Type B pancreatic cell (in vitro differentiated cells): ENCODE measurements at places on chromosomes 11 and 22. TPM values are rescaled to one million over a fixed set of nuclear protein-coding genes. Genes with fewer than 3 reads are reported as not detected.

- no peak for DNase-seq
These were observed 42.7 kb downstream of the PARVA start for GRCh38 chr11:12420040-12420439.

DNA sequence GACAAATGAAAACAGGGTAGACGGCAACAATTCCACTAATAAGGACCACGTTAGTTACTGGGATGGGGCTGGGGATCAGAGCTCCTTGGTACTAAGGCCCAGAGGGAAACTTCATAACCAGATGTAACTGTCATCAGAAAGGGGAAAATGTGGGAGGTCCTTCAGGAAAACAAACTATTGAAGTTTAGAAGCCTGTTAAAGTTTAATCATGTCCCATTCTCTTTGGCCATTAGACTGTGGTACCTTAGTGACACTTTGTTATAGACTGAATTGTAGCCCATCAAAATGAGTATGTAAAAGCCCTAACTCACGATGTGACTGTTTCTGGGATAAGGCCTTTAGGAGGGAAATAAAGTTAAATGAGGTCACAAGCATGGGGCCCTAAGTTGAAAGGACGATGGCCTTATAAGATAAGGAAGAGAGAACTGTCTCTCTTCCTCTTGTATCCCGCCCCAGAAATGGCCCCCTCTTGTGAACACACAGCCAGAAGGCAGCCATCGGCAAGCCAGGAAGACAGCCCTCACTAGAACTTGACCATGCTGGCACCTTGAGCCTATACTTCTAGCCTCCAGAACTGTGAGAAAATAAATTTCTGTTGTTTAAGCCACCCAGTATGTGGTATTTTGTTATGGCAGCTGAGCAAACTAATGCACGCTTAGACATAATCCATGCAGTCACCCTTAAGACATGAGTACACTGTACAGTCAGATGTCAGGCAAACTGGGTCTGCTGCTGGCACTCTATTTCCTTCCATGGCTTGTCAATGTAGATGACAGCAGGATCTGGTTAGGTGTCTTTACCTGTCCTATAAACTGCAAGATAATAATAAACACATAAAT, 26.9 kb upstream of the USP47 start:
- DNase-seq: no peak

Gene APOL5
- total RNA-seq: not detected in 2 replicates

DNA sequence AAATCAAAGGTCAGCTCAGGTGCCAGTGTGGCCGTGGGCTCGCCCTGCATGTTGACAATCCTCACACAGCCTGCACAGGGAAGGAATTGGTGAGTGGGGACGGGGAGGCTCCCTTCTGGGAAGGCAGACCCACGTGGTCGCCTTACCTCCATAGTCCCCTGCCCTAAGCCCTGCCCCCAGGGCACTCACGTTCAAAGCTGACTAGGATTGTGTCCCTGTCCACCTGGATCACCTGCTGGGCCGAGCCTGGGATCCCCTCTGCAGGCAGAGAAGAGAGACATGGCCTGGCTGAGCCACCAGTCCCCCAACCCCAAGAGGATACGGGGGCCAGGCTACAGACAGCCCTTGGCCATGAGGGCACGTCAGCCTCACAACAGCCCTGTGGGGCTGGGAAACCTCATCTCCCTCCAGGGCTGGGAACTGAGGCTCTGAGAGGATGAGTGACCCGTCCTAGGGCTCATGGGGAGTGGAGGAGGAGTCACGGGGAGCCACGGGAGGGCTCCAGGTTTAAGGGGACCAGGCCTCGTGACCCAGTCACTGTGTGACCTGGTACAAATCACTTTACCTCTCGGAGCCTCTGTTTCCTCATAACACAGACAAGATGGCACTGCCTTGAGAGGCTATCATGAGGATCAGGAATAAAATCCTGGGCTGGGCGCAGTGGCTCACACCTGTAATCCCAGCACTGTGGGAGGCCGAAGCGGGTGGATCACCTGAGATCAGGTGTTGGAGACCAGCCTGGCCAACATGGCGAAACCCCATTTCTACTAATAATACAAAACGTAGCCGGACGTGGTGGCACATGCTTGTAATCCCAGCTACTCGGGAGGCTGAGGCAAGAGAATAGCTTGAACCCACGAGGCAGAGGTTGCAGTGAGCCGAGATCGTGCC, 12.1 kb upstream of the SF1 start:
- DNase-seq: no peak

GRCh38 chr11:70078095-70078780, at the start of gene ANO1:
TSS of gene ANO1 (plus strand) at chr11:70078317. CDS start at chr11:70078607, 290 bp downstream.
- no peak for DNase-seq

DNA sequence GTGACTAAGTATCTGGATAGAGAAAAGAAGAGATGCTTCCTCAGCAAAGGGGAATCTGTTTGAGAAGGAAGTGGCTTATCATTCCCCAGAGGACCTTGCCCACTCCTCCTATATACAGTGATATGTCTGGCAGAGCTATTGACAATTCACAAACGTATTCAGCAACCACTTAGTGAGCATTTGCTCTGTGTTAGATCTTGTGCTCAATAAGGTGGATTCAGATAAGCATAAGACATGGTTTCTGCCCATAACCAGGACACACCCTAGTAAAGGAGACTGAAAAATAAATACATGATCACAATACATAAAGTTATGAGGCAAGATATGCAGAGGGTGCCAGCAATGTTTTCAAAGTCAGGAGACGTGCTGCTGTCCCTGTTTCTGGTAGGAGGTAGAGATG, 1.4 kb downstream of the TMEM9B start:
- DNase-seq: no peak

- DNase-seq: no peak
These were observed 7.0 kb downstream of the UCP3 start for GRCh38 chr11:74001822-74002286.

GRCh38 chr11:106957030-106957482, 61.2 kb downstream of the GUCY1A2 start:
- no peak for DNase-seq

GRCh38 chr11:68677432-68677831, 6.9 kb upstream of the GAL start:
- DNase-seq: no peak

Gene C22orf31
- 0.63 TPM in 1 of 2 replicates, not detected in the other for total RNA-seq

GRCh38 chr11:113715882-113716625, 9.9 kb upstream of the TMPRSS5 start:
- no peak for DNase-seq

Gene APOBEC3B
- total RNA-seq: 6.7 and 7.1 TPM in 2 replicates

GRCh38 chr11:54930930-54931329, 224.3 kb downstream of the OR4A5 start:
- no peak for DNase-seq

Gene TSKU
- total RNA-seq: 32.8 and 36.7 TPM in 2 replicates

DNA sequence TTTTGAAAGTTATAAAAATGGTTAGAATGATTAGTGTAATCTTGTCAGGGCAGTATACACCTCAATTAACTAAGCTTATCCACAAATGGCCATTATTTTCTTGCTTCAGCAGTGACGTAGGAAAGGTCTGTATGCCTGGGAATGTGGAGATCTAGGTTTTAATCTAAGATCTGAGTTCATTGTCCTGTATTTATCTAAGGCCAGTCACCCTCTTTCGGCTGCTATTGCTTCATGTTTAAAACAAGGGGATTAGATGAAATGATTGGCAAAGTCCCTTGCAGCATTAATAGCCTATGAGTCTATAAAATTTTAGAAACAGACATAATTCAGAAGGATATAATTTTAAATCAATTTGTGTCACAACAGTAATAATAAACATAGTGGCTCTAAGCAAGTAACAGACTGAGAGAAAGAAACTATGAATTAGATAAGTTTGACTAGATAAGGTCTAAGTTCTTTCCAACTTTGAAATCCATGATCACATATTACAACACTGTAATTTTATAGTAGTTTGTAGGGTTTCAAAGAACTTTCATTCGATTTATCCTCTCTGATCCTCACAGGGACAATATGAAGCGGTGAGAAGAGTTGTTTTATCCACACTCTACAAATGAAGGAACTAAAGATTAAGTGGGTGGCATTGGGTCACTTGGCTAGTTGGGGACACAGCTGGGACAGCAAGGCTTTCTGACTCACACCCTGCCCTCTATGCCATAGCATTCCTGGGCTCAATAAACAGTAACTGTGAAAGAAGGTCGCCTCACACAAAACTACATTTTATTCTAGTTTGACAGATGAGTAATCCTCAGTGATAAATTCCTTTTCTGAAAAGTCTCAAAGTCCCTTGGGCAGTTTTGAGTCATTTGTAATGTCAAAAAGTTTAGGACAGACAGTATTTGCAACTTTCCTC, 60.6 kb upstream of the RDX start:
- DNase-seq: no peak

DNA sequence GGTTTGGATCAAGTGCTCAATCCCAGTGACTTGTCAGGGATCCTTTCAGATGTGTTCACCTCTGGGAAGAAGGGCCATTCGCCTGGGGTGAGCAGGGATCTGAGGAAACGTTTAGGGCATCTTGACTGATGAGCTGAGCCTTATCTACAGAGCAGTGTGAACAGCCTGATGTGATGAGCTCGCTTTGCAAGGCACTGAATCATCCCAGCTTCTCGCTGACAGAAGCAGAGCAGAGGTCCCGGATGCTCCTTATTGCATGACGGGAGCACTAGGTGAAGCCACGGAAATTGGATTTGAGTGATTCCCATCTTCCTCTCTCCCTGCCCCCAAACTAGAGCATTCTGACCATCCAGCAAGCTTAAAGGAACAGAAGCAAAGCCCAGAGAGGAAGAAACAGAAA, 46.5 kb downstream of the SEZ6L start:
- DNase-seq: no peak

Gene IL10RA
- total RNA-seq: 0.48 and 0.62 TPM in 2 replicates

DNA sequence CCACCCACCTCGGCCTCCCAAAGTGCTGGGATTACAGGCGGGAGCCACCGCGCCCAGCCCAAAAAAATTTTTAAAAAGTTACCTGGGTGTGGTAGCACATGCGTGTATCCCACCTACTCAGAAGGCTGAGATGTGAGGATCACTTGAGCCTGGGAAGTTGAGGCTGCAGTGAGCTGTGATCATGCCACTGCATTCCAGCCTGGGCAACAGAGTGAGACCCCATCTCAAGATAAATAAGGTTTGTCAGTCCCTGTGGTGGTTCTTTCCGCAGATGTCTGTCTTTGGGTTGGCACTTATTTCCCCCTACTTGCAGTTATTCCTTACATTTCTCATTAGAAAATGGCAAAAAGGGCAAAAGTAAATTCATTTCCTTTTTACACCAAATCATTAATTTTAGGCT, 8.0 kb downstream of the MARK2 start:
- DNase-seq: no peak

Gene MS4A7
- total RNA-seq: not detected in 2 replicates

Gene IMMP1L
- total RNA-seq: 27.7 and 35.2 TPM in 2 replicates

GRCh38 chr11:109132539-109132938, 289.5 kb upstream of the C11orf87 start:
- no peak for DNase-seq

GRCh38 chr11:19984048-19984742, 176.1 kb downstream of the DBX1 start:
- no peak for DNase-seq

DNA sequence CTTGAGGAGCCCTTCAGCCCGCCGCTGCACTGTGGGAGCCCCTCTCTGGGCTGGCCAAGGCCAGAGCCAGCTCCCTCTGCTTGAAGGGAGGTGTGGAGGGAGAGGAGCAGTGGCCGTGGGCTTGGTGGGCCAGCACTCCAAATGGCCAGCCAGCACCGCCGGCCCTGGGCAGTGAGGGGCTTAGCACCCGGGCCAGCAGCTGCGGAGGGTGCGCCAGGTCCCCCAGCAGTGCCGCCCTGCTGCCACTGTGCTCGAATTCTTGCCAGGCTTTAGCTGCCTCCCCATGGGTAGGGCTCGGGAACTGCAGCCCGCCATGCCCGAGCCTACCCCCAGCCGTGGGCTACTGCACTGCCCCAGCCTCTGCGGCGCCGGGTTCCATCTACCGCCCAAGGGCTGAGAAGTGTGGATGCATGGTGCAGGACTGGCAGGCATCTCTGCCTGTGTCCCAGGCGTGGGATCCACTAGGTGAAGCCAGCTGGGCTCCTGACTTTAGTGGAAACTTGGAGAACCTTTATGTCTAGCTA, 82.7 kb downstream of the KCNA4 start:
- no peak for DNase-seq

DNA sequence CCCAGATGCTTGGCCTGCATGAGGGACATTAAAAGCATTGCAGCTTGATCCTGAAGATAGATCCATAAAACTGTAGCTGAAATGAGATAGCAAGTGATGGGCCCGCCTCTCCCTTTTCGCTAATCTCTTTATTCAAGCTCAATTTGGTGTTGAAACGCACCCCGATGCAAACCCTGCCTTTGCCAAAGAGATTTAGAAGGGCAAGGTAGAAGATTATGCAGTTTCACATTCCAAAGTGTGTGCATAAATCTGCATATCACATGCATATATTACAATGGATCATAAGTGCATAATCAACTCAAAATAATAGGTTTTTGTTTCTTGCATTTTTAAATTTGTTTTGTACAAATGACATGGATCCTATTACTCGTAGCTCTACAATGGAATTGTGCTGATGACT, 80.1 kb upstream of the SHANK2 start:
- no peak for DNase-seq

Gene NCR3LG1
- 6.0 and 12.3 TPM in 2 replicates for total RNA-seq

GRCh38 chr11:104118105-104118744, 45.7 kb downstream of the PDGFD start:
- no peak for DNase-seq

Gene GDPD4
- total RNA-seq: not detected in 2 replicates

GRCh38 chr11:34203377-34203871, 98.0 kb downstream of the NAT10 start:
- DNase-seq: no peak

DNA sequence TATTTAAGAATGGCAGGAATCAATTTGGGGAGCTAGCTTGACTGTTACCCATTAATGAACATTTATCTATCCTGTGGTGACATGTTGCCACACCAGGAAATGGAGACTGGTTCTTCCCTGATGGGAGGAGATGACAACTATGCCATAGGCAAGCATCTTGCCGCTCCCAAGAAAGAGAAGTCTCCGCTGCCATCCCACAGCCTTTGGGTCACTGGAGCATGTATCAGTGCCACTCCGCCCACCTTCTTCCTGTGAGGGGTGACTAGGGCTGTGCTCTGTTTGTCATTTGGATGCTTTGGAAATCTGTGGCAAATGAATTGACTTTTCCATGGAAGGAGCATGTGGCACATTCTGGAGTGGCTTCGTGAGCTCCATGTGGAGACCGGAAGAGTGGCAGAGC, 6.5 kb downstream of the STIP1 start:
- DNase-seq: no peak

DNA sequence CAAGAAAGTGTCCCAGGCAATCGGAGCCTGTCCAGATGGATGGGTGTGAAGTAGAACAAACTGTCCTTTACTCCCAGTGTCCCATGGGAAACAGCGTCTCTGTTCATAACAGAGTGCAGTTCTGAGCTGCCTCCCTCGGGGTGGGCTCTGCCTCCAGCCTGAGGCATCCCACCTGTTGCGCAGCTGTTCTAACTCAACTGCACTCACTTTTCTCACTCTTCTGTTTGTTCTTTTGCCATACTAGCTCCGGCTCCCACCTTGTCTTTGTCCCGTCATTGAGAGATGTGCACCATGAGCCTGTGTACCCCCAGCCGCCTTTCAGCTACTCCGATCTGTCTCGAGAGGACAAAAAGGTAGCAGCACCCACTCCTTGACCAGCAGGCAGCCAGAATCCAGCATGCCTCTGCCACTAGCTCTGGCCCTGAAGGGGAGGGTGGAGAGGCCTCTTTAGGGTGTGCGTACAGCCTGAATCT, 20.7 kb upstream of the CDC42EP2 start:
- no peak for DNase-seq
